ENCODE measurements at places on chromosomes 1 and 21.

- DNase-seq, result peak; percentile 66
Measured at GRCh38 chr1:240575981-240576662, 35.8 kb downstream of the GREM2 start.

DNA sequence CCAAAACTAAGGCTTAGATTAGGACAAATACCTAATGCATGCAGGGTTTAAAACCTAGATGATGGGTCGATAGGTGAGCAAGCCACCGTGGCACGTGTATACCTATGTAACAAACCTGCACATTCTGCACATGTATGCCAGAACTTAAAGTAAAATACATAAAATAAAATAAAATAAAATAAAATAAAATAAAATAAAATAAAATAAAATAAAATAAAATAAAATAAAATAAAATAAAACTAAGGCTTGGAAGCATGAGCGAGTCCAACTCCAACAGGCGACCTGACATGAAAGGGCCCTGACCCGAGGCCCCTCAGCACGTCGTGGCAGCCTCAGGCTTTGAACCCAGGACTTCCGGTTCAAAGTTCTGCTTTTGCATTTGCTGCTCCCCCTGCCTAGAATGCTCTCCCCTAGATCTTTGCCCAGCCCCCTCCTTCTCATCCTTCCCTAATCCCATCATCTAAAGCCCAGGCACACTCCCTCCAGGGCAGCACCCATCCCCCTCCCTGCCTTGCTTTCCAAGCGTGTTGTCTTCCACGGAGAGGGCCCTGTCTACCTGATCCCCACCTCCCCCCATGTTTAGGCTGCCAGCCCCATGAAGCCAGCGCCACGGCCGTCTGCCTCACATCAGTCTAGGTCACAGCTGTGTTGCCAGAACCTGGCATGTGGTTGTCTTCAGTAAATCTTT lies 64.3 kb downstream of the TAS1R2 start:
- no peak for DNase-seq

- DNase-seq, result peak; percentile 77
Measured at GRCh38 chr1:17475752-17476151, 36.3 kb upstream of the RCC2 start.

DNA sequence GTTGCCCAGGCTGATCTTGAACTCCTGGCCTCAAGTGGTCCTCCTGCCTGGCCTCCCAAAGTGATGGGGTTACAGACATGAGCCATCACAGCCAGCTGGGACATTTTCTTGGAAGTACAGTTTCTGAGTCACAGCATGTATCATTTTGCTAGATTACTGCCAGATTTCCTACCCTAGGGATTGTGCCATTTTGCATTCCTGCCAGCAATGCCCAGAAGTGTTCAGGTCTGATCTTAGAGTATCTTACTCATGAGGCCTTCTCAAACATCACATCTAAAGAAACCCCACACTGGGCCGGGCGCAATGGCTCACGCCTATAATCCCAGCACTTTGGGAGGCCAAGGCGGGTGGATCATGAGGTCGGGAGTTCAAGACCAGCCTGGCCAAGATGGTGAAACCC lies 10.2 kb downstream of the BMP8A start:
- DNase-seq, result peak; percentile 31

DNA sequence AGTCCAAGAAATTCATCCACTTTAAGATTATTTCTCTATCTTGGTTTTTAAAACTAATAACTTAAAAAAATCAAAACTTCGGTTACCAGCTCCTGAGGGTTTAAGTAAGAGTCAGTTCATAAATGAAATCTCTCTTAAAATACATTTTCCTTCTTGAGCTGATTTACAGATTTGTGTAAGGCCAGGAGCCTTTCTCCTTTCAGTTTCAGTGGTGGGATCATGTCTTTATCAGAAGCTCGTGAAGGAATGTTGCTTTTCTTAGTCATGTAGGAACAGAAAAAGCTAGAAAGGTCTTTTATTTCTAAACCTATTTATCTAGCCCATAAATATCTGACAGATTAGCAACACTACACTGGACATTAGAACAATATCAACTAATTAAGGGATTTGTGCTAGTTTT lies 390.2 kb downstream of the GPATCH2 start:
- no peak for DNase-seq

DNA sequence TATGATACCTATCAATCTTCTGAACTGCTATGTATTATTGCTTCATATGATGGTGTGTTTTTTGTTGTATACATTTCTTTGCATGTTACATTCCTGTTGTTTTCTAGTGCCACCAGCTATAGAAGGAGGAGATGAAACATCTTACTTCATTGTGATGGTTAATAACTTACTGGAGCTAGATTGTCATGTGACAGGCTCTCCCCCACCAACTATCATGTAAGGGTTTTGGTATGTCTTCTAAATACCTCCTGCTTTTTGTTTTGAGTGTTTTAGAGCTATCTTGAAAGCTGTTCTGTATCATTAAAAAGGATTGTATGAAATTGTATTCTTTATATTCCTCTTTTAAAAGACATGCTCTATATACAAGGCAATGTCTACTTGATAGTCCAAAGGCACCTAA lies 282.7 kb downstream of the HMCN1 start:
- DNase-seq, result no peak

DNA sequence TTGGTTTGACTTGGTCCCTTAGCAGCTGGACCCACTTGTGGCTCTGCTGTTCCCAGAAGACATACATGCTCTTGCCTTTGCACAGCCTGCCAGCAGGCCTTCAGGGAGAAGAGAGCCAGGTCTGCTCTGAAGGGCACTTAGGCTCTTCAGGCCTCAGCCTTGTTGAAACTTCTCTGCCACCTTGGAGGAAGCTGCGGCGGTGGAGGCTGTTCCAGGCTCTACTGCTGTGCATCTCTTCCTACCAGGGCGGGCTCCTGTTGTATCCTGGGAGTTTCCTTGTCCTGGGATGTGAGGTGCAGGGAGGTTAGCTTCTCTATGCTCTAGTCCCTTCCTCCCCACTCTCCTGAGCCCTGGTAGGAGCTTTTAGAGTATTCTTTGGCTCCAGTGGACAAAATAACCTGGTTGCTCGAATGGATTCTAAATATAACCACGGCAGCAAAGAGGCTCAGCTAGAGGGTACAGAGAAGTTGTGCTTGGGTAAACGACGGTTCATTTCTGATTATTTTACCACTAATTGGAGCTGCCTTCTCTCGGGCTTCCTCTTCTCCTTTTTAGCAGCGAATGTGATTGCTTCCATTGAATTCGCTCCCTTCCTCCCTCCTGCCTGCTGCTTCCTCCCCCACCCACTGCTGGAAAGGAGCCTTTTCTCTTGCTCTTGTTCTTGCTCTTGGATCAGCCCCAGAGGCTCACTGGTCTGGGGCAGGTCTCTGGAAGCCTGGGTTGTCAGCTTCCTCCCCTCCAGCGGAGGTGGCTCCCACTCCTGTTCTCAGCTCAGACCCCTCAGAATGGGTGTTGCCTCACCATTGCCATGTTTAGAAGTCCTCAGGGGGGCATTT lies 126.6 kb upstream of the CACNA1E start:
- DNase-seq, result no peak

DNA sequence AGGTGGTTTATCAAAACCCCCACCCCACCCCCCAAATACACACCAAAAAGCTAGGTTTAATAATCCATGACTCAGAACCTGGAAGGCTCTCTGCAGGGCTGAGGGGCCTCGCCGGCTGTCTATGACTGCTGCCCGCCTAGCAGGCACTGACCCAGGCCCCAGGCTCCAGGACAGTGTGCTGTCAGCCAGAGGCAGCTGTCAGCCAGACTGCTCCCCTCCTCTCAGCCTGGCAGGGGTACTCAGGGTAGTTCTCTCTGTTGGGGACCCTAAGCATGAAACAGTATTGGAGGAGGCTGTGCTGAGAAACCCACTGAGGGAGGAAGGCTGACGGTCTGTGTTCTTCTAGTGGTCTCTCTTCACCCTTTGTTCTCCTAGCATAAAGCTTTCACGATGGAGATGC lies 90.3 kb downstream of the CCDC185 start:
- no peak for DNase-seq

DNA sequence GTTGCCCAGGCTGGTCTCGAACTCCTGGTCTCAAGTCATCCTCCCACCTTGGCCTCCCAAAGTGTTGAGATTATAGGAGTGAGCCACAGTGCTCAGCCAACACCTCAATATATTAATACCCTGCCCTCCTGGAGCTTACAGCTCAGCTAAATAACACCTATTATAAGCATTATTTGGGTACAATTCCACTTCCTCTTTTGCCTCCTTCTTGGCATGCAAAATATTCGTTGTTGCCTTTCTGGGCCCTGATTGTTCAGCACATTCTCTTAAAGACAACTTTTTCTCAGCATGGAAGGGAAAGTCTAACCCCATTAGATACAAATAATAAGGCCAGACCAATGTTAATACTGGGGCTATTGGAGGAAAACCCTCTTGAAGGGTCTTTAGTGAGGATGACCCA lies 2.8 kb downstream of the PAQR7 start:
- no peak for DNase-seq

DNA sequence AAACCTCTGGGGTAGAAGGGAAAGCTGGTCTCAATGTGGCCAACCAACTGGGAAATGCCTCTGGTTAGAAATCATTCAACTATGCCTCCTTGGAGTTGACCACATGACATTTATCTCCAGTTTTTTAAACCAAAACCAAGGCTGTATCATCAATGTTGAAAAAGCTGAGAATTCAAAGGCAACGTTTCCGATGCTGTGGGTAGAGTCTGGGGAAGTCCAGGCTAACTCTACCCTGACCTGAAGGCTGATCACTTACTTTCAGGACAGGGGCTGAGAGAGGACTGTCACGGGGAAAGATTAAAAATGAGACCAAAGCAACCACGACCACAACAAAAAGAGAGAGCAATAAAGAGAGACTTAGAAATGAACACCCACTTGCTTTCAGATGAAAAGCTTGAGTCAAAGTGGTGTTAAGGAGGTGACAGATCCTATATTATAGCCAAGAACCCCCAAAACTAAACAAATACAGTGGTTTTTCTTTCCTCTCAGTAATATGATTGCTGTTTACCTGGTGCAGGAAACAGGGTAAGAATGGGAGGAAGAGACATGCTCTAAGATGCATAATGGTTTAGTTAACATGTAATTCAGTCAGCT lies 90.8 kb upstream of the TNFSF4 start:
- no peak for DNase-seq

DNA sequence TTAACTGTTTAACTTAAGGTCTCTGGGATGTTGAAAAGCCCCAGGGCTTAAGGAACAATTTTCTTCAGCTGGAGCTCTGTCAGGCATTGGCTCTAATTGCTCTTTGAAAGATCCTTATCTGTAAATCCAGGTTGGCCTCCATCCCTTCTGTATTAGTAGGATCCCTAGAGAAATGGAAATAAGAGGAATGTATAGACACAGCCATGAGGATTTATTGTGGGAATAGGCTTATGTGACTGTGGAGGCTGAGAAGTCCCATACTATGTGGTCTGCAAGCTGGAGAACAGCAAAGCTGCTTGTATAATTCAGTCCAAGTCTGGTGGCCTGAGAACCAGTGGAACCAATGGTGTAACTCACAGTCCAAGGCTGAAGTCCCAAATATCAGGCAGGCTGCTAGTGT lies 47.6 kb upstream of the VAV3 start:
- DNase-seq, result no peak

GRCh38 chr21:35162831-35163230 lies 113.7 kb upstream of the RUNX1 start:
- no peak for DNase-seq

DNA sequence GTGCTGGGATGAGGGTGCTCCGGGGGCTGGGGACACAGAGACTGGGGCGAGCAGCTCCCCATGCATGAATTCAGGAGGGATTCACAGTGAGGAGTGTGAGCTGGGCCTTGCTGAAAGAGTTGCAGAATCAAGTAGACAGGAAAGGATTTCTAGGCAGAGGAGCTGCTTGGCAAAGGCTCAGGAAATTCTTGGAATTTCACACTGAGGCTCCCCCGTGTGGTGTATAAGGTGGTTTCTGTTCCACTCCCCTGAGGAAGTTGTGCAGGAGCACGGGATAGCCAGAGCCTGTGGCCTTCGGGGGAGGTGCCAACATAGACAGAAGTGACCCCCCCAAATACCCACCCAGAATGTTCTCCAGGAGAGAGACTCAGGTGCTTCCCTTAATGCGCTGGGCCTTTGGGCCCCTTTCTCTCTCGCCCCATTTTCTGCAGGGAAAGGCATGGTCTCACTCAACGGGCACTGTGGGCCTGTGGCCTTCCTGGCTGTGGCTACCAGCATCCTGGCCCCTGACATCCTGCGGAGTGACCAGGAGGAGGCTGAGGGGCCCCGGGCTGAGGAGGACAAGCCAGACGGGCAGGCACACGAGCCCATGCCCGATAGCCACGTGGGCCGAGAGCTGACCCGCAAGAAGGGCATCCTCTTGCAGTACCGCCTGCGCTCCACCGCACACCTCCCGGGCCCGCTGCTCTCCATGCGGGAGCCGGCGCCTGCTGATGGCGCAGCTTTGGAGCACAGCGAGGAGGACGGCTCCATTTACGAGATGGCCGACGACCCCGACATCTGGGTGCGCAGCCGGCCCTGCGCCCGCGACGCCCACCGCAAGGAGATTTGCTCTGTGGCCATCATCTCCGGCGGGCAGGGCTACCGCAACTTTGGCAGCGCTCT lies 58.5 kb upstream of the ACTL8 start:
- peak; percentile 66 for DNase-seq

DNA sequence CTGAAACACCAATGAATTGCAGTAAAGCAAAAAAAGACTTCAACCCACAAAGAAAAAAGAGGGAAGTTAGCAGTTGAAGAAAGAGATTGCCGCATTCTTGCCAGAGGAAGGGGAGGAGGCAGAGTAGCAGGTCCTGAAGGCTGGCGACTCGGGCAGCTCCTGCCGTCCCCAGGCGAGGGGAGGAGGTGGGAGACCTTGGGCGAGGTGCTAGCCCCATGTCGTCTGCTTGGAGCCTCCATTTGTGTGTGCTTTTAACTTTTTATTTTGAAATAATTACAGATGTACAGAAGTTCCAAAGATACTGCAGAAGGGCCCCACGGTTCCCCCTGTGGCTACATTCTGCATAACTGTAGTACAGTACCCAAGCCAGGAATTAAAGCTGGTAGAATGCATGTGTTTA lies 6.7 kb downstream of the TRPM2 start:
- peak; percentile 4 for DNase-seq

DNA sequence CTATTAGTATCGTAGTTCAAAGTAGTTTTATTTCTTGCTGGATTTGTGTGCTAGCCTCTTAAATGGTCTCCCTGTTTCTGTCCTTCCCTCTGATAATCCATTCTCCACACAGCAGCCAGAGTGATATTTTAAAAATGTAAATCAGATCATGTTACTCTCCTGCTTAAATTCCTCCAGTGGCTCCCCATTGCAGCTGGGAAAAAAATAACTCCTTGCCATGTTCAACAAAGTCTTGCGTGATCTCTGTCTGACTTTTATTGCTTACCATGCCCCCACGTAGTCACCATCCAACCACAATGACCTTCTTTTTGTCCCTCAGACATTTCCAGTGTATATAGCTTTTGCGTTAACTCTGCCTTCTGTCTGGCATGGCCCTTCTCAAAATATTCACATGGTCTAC lies 178.8 kb downstream of the FGGY start:
- no peak for DNase-seq
